ENCODE measurements at places on chromosomes 5 and 9.

- no peak for DNase-seq
Measured at GRCh38 chr9:87713988-87714330, 12.0 kb upstream of the CTSL start.

GRCh38 chr5:40627706-40628105 lies 52.0 kb upstream of the PTGER4 start:
- DNase-seq = no peak

DNA sequence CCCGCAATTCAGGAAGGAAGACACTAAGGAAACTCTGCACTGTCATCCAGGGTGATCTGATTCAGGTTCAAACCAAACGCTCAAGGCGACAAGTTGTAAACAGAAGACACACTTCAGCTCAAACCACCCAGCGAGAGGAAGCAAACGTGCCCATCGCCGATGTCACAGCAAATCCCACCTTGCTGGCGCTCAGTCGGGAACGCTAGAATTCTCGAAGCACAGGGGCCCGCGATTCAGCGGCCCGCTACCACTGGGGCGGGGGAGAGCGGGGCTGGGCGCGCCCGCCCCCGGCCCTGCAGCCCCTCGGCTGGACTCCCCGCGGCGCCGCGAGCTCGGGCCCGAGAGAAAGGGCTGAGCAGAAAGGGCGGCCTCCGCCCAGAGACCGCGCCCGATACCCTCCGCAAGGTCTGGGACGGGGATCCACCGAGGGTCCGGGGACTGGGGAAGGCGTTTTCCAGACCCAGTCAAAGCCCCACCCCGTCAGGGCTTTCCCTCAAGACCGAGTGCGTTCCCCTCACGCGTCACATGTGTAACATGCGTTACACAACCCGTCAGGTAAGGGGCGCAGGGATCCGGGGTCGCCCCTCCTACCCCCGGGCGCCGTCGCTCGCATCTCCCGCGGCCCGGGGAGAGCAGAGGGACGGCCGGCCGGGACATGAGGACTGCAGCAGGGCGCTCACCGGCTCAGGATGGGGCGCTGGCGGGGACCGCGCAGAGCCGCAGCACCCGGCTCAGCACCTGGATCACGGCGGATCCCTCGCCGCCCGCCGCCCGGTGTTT lies 469 bp downstream of the AGTPBP1 start:
- peak; percentile 19 for DNase-seq

GRCh38 chr5:34914671-34915138 lies 599 bp downstream of the RAD1 start:
- no peak for DNase-seq

GRCh38 chr5:78496373-78496772 lies 136.0 kb downstream of the SCAMP1 start:
- DNase-seq = no peak

DNA sequence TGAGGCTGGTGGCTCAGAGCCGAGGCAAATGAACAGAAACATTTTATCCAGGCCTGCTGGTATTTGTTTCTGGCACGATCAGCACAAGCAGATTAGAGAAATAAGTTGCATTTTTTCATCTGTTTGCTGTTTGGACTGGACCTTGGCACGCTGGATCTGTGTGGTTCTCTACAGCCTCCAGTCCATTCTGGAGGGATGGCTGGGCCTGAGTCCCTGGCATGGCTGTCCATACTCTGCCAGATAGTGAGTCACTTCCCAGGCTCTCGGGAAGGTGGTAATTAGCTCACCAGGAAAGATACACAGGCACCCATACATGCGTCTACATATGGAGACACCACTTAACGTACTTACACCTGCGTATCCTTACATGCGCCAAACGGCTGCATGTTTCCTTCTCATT lies 78.6 kb downstream of the SPRY4 start:
- no peak for DNase-seq

- no peak for DNase-seq
Measured at GRCh38 chr5:64506567-64507263, 900 bp downstream of the RGS7BP start.

GRCh38 chr5:65024681-65025080 lies 256.0 kb downstream of the CWC27 start:
- DNase-seq = no peak

GRCh38 chr5:40478766-40479165 lies 200.9 kb upstream of the PTGER4 start:
- no peak for DNase-seq

DNA sequence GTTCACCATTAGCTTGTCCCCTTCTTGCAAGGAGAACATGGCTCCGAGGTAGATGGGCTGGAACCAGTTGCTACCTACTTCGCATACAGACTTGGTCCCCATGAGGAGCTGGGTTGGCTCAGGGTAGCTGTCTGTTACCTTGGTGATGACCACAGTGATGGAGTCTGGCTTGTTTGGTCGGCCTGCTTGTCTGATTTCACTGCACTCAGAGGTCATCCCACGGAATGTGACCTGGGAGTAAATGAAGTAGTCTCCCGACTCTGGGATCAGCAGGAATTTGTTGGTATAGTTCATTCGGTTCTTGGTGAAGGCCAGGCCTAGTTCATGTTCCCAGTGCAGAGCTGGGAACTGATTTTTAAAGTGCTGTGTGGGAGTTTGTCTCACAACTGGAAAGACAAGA lies 15.3 kb downstream of the TNFSF15 start:
- DNase-seq = no peak

GRCh38 chr9:114196979-114197622 lies 41.8 kb downstream of the COL27A1 start:
- no peak for DNase-seq

GRCh38 chr5:1509346-1510085 lies 14.2 kb downstream of the LPCAT1 start:
- no peak for DNase-seq

- DNase-seq = no peak
Measured at GRCh38 chr5:113749334-113749733, 235.8 kb downstream of the YTHDC2 start.

DNA sequence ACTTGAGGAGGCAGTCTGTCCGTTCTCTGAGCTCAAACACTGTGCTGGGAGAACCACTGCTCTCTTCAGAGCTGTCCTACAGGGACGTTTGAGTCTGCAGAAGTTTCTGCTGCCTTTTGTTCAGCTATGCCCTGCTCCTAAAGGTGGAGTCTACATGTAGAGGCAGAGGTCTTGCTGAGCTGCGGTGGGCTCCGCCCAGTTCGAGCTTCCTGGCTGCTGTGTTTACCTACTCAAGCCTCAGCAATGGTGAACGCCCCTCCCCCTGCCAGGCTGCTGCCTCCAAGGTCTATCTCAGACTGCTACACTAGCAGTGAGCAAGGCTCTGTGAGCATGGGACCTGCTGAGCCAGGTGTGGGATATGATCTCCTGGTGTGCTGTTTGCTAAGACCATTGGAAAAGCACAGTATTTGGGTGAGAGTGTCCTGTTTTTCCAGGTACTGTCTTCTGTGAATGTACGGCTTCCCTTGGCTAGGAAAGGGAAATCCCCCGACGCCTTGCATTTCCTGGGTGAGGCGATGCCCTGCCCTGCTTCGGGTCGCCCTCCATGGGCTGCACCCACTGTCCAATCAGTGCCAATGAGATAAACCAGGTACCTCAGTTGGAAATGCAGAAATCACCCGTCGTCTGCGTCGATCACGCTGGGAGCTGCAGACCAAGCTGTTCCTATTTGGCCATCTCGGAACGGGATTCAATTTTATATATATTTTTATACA lies 58.5 kb downstream of the CNTRL start:
- peak; percentile 34 for DNase-seq

DNA sequence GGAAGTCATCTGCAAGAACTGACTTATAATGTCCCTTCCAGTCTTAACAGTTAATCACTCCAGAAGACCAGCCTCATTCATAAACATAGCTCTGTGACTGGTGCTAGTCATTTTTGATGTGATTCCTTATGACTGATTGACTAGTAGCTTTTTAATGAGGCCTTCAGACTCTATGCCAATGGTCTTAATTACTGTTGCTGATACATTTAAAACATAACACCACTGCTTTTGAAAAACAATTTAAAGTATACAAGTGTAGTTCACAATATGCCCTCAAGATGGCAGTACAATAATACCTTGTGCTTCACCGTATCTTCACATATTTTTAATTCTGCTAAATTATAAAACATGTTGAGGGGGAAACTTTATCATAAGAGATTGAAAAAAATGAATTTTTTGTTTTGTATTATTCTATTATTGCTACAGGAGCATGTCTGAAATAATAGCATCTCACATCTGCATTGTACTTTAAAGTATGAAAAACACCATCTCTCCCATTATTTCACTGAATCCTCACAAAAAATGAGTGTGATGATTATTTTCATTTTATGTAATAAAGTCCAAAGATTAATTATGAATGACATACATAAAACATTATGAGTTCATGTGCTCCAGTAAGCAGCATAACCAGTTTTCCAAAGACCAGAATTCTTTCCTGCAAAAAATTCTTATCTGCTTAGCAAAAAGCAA lies 55.2 kb upstream of the SHISAL2B start:
- DNase-seq = no peak

DNA sequence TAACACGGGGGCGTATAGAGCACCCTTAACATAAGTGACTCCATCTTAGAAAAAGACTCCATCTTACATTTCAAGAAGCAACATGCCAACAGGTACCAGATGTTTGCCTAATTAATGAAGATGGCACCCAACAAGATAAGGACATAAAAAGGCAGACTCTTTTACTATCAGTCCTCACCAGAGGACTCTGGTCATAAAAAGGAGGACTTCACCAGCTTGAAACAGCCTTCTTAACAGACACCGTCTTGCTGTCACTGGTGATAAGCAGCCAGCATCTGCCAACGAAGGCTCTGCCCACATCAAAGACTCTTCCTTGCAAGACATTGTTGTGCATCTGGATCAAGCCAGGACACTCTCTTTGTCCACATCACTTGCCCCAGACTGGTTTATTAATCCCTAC lies 80.3 kb downstream of the S1PR3 start:
- DNase-seq = no peak

GRCh38 chr5:74418261-74418660 lies 222.3 kb downstream of the ENC1 start:
- DNase-seq = no peak

DNA sequence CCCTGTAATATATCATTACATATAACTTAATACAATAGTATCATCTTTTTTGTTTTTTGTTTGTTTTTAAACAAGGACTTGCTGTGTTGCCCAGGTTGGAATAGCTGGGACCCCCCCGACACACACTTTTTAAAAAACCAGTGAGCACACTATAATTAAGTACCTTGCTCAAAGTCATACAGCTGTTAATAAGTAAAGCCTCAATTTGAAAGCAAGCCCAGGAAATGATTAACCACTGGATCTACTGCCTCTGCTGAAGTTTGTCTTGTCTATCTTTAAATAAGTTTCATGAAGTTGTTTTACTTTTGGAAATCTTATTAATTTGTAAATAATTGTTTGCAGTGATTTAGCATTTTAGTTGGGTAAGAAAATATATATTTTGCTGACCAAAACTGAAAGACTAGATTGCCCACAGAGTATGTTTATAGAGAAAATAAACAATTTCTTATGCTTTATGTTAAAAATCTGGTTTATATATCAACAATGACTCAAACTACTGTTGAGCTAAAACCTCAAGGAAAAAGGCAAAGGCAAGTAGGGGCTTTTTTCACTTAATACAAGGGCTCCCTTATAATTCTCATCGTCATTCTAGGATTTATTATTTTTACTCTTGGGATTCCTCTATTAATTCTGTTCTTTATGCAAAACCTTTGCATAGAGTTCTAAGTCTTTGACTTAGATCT lies 5.8 kb upstream of the CARNMT1 start:
- no peak for DNase-seq

- no peak for DNase-seq
Measured at GRCh38 chr5:151772846-151773561, 1.2 kb downstream of the G3BP1 start.

GRCh38 chr9:77375956-77376532 lies 198.7 kb downstream of the VPS13A start:
- DNase-seq = no peak

- DNase-seq = no peak
Measured at GRCh38 chr5:151863566-151863965, 61.1 kb downstream of the GLRA1 start.

DNA sequence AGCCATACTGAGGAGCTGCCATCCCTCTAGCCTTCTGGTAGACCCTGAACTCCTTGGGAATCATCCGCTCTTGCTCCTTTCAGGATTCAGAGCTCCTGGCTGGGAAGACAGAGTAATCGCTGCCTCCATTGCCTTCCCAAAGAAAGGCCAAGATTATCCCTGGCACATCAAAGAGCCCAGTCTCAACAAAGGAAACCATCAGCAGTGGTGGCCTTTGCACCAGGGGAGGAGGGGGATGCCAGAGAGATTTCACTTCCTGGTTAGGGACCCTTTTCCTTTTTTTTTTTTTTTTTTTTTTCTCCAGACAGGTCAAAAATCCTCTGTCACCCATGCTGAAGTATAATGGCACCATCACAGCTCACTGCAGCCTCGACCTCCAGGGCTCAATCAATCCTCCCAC lies 16.0 kb upstream of the ERGIC1 start:
- no peak for DNase-seq

GRCh38 chr9:36250079-36250478 lies 8.2 kb downstream of the GNE start:
- no peak for DNase-seq

GRCh38 chr9:130101915-130102314 lies 48.2 kb downstream of the GPR107 start:
- no peak for DNase-seq

DNA sequence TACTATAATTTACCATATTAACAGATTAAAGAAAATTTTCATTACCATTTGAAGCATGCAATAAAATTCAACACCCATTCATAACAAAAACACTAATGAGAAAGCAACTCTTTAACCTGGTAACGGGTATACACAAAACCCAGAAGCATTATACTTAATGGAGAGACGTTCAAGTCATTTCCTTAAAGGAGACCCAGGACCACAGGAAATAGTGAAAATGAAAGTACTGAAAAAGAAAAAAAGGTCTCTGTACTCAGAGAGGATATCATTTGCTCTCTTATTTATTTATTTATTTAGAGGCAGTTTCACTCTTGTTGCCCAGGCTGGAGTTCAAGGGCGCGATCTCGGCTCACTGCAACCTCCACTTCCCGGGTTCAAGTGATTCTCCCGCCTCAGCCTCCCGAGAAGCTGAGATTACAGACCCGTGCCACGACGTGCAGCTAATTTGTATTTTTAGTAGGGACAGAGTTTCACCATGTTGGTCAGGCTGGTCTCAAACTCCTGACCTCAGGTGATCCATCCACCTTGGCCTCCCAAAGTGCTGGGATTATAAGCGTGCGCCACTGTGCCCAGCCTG lies 61.6 kb downstream of the SETX start:
- no peak for DNase-seq
